ENCODE measurements at places on chromosomes 11 and 22. TPM values are rescaled to one million over a fixed set of nuclear protein-coding genes. Genes with fewer than 3 reads are reported as not detected.

DNA sequence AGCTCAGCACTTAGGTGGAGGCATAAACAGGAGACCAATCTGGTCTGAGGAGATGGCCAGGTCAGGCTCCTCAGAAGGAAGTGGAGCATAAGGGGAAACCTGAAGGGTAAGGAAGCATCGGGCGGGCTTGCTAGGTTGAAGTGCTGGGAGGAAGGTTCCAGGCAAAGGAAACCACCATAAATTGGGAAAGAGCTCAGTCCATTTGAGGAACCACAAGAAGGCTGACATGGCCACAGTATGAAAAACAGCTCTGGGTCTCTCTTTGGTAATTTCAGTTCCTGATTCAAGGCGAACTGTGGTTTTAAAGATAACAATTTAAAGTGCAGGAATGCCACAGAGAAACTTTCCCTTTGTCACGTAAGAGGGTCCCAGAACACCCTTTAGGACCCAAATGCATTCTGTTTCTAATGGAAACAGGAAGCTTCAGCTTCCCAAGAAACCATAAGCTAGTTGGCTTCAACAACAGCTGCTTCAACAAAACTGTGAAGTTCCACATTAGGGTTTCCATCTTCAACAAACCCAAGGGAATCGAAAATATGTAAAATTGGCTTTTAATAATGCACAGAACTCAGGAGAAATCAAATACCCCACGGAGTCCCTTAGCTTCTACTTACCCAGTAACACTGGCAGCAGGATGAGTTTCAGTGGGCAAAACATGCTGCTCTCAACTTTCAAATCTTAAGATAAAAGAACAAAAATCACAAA, 10.4 kb downstream of the JAML start:
- no peak overlapping the region for H3K4me3 ChIP-seq
- no peak overlapping the region for H3K27ac ChIP-seq
- peaks cover 22% of the 10 kb centered on the region for H3K4me1 ChIP-seq
- DNase-seq, result no peak

The TRPT1 gene
- 55.2 TPM for total RNA-seq

GRCh38 chr22:23233752-23234408, 53.6 kb downstream of the BCR start:
- H3K4me1 ChIP-seq, result no peaks in the 10 kb centered on the region
- H3K36me3 ChIP-seq, result no peaks in the 10 kb centered on the region
- no peaks in the 10 kb centered on the region for H3K27me3 ChIP-seq
- no peak overlapping the region for H3K27ac ChIP-seq

The TMEM132A gene
- total RNA-seq, result 90.3 TPM

The OR51B2 gene
- not detected for total RNA-seq

All from PC-9 (cell line).